Activated CD4-positive, CD25-positive, alpha-beta regulatory T cell treated with anti-CD3 and anti-CD28 coated beads, Interleukin-2, amount 50 U/mL, for 24 hours (primary cell): ENCODE measurements at places on chromosomes 5 and 9.
A peak's percentile ranks its signal among the peaks of the same experiment; 100 is the strongest.

GRCh38 chr9:82284758-82285157 lies 296.2 kb downstream of the SPATA31D1 start:
- ATAC-seq = no peak

DNA sequence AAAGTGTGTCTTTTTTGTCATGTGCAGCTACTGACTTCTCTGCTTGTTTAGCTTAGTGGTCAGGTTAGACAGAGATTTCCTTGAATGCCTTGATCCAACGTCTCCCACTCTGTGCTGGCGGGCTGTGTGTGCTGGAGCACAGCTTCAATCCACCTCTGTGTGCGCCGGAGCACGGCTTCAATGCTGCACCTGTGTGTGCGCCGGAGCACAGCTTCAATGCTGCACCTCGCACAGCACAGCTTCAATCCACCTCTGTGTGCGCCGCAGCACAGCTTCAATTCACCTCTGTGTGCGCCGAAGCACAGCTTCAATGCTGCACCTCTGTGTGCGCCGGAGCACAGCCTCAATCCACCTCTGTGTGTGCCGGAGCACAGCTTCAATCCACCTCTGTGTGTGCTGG lies 69.0 kb upstream of the PHYKPL start:
- ATAC-seq = no peak

GRCh38 chr9:86771420-86771819 lies 175.9 kb downstream of the GAS1 start:
- no peak for ATAC-seq

DNA sequence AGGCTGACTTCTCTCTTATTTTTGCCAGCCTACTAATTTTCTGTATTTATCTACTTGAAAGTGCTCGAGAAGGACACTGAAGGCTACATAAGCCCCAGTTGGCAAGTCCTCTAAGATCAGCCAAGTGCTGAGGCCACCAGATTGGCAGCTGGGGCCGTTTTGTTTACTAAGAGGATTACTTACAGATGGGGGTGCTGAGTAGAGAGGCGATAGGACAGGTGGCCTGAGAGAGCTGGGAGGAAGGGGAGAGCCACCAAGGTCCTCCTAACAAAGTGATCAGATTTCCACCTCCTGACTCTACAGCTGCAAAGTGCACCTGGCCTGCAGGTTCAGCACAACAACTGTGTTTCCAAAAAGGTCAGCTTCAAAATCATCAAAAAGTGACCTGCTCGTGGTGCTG lies 32.9 kb downstream of the FRMD3 start:
- ATAC-seq = no peak

DNA sequence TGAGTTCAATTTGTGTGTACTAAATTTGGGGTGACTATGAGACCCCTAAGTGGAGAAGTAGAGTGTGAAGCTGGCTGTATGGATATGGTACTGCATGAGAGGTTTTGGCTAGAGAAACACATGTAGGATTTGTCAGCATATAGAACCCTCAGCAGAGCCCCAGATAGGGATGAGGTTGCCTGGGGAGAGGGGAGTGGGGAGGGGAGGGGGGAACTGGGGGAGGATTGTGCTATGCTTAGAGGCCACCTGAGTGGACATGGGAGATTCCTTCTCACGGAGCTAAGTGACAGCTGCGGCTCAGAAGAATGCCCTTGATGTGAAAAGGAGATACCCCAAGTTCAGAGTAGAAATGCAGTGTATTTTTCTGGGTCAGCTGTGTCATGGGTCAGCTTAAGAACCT lies 11.2 kb downstream of the SLC22A5 start:
- ATAC-seq = no peak

- no peak for ATAC-seq
Observed at GRCh38 chr5:25641124-25641523, 996.3 kb upstream of the CDH10 start.

GRCh38 chr5:54553659-54554207 lies 36.2 kb downstream of the SNX18 start:
- no peak for ATAC-seq

DNA sequence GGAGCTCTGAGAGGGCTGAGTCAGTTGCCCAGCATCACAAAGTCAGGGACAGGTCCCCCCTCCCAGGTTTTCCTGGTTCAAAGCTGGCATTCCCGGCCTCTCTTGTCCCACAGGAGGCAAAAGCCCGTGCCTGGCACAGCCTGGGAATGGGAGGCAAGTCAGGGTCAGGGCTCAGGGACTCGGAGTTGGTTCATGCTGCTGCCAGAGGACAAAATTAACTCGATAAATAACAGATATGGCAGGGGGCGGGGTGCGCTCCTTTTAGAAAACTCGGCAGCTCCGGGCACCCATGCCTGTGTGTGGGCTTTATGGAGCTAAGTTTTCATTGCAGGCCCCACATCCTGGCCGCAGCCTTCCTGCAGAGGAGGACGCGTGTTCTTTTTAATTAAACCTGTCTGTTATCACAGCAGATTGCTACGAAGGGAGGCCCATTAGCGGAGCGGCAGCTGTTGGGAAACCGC lies 62.8 kb upstream of the LMX1B start:
- no peak for ATAC-seq

- no peak for ATAC-seq
Observed at GRCh38 chr5:179267071-179267670, 78.1 kb downstream of the ADAMTS2 start.

DNA sequence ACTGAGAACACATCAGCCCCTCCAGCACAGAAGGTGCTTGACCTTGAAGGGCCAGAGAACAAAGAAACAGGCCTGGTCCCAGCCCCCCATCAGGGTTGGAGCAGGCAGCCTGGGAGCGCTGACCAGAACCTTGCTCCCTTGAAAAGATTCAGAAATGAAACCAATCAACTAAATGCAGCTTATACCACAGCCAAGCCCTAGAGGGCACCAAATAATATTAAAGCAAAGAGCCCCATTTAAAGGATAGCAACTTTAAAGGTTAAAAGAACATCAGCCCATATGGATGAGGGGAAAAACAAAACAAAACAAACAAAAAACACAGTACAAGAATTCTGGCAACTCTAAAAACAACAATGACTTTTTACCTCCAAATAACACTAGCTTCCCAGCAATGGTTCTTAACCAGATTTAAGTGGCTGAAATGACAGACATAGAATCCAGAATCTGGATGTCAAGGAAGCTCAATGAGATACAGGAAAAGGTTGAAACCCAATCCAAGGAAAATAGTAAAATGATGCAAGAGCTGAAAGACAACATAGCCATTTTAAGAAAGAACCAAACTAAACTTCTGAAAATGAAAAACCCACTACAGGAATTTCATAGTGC lies 471.9 kb downstream of the MTRR start:
- no peak for ATAC-seq

- no peak for ATAC-seq
Observed at GRCh38 chr5:79305706-79306105, 69.8 kb downstream of the JMY start.

DNA sequence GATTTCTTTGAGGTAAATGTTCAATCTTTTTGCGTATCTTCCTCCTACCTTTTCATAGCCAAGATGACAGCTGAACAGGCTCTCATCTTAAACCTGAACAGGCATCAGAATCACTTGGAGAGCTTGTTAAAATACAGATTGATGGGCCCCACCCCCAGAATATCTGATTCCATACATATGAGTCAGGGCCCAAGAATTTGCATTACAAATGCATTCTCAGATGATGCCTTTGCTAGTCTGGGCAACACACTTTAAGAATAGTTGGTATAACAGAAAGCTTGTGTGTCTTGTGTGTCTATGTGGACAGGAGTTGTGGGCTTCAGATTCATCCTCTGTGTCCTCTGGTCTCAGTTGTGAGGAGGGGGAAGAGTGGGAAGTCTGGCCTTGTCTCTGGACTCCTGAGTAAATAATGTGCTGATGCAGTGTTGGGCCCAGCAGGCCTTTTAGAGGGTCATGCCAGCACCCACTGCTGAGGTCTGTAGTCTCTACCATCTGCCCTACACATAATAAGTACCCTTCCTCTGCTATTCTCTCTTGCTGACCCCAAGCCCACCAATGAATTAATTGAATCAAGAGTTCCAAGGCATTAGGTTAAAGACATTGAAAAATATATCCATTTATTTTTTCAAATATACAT lies 43.1 kb downstream of the PTCD2 start:
- no peak for ATAC-seq

- peak; percentile 90 for ATAC-seq
Observed at GRCh38 chr9:79623799-79624721, 52.3 kb downstream of the TLE4 start.

DNA sequence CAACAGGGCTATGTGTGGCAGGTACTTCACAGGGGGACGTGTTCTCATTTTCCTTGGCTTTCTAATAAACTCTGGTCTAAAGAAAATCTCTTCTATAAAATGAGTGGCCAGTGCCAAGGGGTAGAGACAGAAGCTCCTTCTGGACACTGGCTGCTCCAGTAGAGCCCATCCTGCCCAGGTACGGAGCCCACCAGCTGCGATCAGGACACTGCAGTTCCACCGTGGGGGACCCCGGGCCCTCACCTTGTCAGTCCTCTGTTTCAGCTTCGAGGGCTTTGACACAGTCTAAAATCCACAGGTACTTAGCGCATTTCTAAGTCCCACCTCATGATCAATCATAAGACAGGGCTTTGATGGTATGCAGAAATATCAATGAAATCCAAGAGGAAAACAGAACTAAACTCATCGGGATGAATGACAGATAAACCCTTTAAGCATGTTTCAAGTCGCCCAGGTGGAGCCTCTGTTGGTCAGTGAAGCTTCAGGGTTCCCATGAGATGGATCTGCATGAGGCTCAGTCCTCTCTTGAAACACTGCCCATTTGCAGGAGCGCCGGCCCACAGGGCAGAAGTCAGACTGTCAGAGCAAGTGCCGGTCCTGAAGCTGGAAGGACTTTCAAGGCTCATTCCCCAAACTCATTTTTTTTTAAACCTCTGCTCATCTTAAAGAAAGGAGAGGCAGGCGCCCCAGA lies 20.3 kb upstream of the TERT start:
- ATAC-seq = no peak

DNA sequence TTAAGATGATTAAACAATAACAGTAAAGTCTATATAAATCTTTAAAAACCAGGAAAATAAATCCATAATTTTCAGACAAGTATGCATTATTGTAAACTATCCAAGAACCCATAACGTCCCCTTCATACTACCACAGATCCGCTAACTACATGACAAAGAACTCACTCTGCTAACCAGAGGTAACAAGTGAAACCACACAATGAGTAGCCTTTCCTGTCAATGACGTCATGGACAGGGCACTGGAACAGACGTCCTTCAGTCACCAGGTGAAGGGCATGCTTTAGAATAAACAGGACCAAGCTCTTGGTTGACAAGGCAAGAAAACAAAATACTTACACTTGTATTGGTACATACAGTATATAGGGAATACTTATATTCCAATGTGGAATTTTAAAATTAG lies 45.2 kb downstream of the RNF130 start:
- no peak for ATAC-seq
